ENCODE measurements at places on chromosomes 1 and 21.

DNA sequence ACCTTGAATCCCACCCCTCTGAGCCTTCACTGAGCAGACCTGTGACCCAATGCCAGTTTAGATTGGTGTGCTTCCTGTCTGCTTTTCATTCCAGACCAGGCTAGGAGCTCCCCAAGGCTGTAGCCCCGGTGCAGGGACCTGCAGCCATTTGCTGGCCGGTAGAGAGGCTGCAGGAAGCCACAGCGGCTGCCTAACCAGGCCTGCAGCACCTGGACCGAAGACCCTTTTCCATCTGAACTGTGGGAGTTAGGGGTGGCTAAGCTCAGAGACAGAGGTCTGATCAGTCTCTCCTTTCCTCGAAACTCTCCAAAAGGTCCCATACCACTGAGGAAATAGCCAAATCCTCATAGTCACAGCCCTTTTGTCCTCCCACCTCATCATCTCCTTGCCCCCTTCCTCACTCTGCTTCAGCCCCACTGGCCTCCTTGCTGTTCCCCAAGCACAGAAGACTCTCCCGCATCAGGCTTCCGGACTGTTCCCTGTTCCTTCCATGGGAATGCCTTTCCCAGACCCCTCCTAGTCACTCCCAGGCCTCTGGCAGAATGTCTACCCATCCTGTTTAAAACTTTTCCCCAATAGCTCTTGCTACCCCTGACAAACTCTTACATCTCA is 674 bp upstream of the TTC4 start:
- DNase-seq = no peak

- DNase-seq = no peak
Observed at GRCh38 chr1:15424146-15424667, 14.0 kb upstream of the CTRC start.

GRCh38 chr1:17405898-17406759 is 33.3 kb downstream of the RCC2 start:
- no peak for DNase-seq

DNA sequence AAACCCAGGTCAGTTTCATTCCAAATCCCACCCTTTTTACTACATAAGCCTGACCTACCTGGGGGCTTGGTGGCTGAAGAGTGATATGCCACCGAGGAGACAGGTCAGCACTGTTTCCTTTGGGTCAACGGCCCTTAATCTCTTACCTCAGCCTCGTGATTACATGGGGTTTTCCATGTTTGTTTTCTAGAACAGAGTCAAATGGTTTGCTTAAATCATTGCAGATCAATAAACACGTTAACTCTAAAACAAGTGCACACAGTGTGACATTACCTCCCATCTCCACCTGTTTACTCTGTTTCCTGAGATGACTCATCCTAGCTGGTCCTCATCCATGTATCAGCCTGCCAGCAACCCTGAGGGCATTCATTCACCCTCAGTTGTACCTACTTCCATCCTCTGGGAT is 40.8 kb upstream of the TP53BP2 start:
- DNase-seq = no peak

DNA sequence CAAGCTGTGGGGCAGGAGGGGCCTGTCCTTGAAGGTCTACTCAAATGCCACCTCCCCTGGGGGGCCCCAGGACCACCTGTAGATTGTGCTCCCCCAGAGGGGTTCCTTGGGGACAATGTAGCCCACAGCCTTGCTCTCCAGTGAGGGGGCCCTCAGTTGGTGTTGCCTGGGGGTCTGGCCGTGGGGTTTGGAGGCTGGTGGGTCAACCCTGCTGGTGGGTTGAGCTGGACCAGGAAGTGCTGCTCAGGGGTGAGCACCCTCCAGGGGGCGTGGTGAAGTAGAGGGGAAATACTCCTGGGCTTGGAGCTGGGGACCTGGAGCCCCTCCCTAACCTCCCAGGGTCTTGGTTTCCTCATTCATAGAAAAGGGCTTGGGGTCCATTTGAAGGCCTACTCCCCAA is 143.6 kb upstream of the WNT4 start:
- no peak for DNase-seq

- DNase-seq = peak; percentile 42
Observed at GRCh38 chr1:101293461-101294051, 56.7 kb downstream of the S1PR1 start.

- DNase-seq = no peak
Observed at GRCh38 chr1:10785728-10786638, 10.5 kb downstream of the CASZ1 start.

Measured in activated T-cell treated with anti-CD3 and anti-CD28 coated beads for 4 hours (primary cell).